Activated CD4-positive, alpha-beta memory T cell treated with anti-CD3 and anti-CD28 coated beads, Interleukin-2, amount 10 ng/mL, durations not matched to agents 7 days and 5 days (primary cell): ENCODE measurements at places on chromosomes 12 and 14. TPM values are rescaled to one million over a fixed set of nuclear protein-coding genes. Genes with fewer than 3 reads are reported as not detected.

- no peak for DNase-seq
These were observed 129.2 kb upstream of the SLCO1B1 start for GRCh38 chr12:21001778-21002177.

GRCh38 chr12:53751336-53752191, at the start of gene CISTR:
CISTR (minus strand) TSS chr12:53751979.
- peak; percentile 37 for DNase-seq

- DNase-seq, result peak; percentile 43
These were observed 6.8 kb upstream of the TESPA1 start for GRCh38 chr12:54991161-54991990.

DNA sequence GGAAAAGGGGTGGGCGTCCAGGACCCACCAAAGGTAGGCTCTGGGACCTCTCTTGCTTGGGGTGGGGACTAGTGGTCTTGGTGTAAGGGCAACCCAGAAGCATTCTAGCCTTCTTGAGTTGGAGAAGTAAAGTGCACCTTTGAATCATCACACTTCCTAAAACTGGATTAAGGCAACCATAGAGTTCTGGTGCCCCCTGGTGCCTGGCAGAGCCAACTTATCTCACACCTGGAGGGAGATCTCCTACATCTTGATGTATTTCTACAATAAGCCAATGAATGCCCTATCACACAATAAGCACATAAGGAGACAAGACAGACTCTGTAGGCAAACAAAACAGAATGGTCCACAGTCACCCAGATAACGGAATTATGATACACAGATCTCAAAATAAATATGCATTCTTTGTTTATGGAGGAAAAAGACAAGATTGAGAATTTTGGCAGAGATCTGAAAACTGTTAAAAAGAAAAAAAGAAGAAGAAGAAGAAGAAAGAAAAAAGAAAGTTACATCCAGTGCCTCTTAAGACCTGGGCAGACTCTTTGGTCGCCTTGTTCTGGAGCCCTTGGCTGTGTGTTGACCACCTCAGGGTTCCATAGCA, 95.9 kb upstream of the PPP2R5C start:
- DNase-seq, result peak; percentile 49

DNA sequence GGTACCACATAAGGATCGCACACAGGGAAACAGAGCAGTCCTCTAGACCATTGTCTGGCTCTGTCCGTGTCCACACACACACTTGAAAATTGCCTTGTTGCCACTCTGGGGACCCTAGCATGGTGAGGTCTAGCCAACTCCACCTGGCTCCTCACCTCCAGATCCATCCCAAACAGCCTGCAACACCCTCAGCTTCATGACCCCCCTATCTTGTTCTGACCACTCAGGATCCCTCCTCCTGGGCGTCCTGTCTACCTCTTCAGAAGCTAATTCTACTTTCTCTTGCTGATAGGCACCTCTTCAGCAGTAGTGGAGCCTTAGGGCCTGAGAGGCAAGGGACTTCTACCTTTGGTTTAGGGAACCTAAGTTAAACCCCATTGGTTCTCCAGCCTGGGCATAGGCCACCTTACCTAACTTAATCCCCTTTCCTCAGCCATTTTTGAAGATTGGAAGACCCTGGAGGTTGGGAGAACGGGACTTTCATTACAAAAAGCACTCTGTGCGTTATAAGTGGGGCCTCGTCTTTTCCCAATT, 697 bp upstream of the HOXC5 start:
- DNase-seq, result no peak

GRCh38 chr12:12835378-12836146, 22.4 kb downstream of the DDX47 start:
- DNase-seq, result no peak

GRCh38 chr12:129371268-129371667, 518.0 kb downstream of the GLT1D1 start:
- DNase-seq, result no peak

- DNase-seq, result no peak
These were observed 738.3 kb upstream of the STXBP6 start for GRCh38 chr14:25788252-25788651.

DNA sequence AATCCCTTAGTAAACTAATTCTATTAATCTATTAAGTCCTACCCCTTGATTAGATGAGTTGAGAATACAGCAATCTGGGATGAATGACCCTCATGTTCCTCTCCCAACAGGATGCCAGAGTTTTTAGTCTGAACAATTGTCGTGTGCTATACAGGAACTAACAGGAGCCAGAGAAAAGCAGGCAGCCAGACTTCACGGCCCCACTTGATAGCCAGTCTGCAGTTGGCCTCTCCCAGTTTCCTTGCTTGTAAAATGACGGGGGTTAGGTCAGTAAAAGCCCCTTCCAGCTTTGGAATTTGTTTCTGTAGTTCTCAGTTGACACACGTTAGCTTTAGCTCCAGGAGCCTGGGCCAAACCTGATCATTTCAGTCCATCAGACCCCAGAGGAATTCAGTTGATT, 266.8 kb upstream of the FKBP4 start:
- DNase-seq, result no peak

DNA sequence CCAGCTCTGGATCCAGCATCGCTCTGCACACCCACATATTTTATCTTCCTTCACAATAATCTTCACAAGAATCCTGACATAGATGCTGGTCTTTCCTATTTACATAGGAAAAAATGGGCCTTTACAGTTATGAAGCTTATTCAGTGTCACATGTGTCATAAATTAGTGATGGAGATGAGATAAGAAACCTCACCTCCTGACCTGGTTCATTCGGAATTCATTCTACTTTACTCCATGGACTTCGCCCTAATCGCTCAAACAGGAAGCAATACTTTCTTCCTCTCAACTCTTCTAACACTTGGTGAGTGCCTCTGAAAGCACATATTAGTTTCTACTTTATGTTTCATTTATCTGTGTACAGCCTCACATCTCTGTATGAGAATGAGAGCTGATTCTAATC, 12.0 kb upstream of the SINHCAF start:
- DNase-seq, result no peak

GRCh38 chr14:61661471-61662400, 33.6 kb upstream of the HIF1A start:
- DNase-seq, result no peak

DNA sequence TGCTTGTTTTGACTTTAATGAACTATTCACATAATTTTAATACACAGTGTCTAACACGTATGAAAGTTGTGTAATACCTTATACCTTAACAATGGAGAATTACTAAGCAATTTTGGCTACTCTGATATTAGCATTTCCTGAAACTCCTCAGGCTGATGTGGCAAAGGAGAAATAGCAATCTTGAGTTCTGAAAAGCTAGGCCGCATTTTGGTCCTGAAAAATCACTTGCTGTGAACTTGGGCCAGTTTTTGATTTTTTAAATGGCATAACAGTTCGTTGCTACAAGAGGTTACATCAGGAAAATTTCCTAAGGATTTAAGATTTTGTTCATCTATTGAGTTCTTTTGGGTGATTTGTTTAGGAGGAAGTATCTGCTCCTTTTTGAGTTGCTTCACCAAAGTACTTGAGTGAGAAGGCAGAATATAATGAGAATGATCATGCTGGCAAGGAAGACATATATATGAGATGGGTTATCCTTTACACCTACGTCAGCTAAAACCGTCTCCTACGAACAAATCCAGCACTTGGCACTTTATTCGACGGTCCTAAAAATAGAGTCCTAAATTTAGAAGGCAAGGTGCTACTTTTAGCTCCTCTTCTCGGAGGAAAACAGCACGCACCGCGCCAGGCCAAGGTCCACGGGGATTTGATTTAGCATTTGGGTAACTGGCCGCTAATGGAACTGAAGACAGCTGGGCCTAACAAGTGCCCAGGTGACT, 32.2 kb downstream of the MIA2 start:
- DNase-seq, result no peak

- no peak for DNase-seq
These were observed 18.0 kb upstream of the CRACR2A start for GRCh38 chr12:3770891-3771290.

SUDS3 gene
- 28.6 TPM for total RNA-seq

ARHGAP9 gene
- total RNA-seq, result 188 TPM

DTX1 gene
- not detected for total RNA-seq

CYP27B1 gene
- total RNA-seq, result 4.3 TPM

DNAI7 gene
- not detected for total RNA-seq

TAS2R9 gene
- not detected for total RNA-seq

TMEM30B gene
- total RNA-seq, result 0.60 TPM

KLRC3 gene
- not detected for total RNA-seq

SYCP3 gene
- total RNA-seq, result 0.28 TPM
